ENCODE measurements at places on chromosomes 1 and 21.

DNA sequence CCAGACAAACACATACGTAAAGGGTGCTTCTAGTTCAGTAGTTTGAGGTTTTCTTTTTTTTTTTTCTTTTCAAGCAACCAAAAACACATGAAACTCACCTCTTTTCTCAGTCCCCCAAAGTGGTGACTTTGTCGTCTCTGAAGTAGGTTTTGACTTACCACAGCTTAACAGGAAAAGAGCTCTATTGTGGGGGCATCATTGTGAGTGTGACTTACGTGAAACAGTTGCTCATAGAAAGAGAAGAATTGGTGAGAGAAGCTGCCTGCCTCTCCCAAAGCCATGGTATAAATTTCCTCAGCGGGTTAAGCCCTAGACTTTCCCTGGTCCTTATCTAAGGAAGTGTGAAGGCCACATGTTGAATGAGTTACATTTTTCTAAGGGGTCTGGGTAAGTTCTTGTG is 11.9 kb downstream of the FASLG start:
- no peak for DNase-seq

GRCh38 chr1:152188673-152189591 is 29.9 kb upstream of the RPTN start:
- DNase-seq: peak; percentile 35

DNA sequence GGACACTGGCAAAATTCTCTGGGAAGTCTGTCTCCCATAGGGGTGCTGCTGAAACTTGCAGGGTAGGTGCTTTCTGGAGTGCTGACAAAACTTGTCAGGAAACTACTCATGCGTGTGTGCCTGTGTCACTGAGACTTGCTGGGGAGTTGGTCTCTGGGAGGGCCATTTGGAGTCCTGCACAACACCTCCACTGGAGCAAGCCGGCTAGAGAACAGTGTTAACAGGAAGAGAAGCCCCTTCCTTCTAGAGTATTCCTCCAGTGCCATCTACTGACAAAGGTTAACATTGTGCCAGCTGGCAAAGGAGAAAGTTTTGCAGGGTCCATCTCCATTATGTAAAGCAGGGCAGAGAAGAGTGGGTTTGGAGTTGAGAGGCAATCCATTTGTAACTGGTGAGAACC is 30.0 kb downstream of the ZMYM4 start:
- DNase-seq: no peak

DNA sequence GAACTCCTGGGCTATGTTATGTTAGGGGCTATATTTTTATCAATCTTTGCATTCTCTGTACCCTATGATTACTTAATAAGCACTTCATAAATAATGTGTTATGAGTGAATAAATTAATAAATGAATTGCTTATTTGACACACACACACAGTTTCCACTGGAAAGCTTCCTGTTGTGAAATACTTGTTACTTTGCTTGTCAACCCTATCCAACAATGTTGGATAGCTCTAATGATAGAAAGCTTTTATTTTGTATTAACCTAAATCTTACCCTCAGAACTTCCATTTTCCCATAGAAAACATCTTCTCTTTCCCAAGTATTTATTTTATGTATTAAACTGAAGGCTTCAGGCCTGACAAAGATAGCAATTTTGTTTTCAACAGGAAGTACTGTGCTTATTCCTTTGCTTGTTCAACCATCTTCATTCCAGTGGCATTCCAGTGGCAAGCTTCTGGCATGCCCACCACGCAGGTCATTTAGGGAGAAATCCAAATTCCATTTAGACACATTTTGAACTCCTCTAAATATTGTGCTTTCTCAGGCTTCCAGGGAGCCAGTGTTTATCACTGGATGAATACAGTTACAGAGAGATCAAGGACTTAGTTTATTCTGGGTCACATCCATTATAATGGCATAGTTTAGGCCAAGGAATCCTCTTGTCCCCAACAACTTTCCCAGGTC is 134.4 kb downstream of the TGFB2 start:
- no peak for DNase-seq

GRCh38 chr1:204431310-204432184 is 19.9 kb upstream of the PPP1R15B start:
- DNase-seq: peak; percentile 47

DNA sequence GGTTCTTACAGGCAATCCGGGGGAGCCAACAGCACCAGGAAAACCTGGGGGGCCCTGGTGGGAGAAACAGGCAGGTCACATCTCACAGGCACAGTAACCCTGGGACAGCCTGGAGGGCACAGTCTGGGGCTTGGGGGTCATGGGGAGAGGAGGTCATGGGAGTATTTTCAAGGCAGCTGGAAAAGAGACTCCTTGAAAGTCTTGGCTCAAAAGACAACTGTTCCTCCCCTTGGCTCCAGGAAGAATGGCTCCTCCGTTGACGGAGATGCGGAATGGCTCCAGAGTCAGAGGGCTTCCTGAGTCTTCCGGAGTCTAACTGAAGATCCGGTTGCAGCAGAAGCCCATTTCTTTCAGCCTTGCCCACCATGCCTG is 25.9 kb upstream of the PEF1 start:
- no peak for DNase-seq

DNA sequence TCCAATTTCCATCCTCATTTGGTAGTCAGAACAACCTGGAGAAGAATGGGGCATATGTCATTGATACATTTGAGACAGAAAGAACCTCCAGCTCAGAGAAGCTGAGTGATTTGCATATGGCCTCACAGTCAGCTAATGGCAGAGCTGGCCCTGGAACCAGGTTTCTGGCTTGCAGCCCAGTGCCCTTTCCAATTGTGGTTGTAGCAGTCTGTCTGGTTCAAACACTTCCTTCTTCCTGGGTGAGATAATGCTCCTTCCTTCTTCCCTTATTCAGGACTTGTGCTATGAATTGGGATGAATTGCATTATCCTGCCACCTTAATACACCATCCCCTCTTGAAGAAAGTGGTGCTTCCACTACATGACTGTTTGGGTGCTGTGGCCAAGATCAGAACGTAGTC is 24.2 kb downstream of the SLC5A9 start:
- DNase-seq: peak; percentile 6

DNA sequence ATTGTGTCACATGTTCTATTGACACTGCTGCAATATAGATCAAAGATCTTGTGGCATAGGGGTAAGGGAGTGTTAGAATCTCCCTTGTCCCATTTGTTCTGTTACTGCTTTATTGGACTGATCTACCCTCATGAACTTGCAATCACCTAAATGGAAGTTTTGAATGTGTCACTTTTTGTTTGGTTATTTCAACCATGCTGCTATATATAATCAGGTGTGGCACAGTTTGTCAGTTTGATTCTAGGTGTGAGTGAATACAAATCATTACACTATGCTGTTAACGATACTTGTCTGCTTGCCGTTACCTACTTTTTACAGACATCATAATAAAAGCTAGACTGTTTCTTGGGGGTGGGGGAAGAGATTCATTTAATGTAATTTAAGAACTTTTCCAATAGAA is 82.6 kb downstream of the MAB21L3 start:
- DNase-seq: no peak

- DNase-seq: no peak
Measured at GRCh38 chr1:165069829-165070228, 286.7 kb downstream of the LMX1A start.

- DNase-seq: no peak
Measured at GRCh38 chr21:42835211-42835610, 44.1 kb downstream of the WDR4 start.

DNA sequence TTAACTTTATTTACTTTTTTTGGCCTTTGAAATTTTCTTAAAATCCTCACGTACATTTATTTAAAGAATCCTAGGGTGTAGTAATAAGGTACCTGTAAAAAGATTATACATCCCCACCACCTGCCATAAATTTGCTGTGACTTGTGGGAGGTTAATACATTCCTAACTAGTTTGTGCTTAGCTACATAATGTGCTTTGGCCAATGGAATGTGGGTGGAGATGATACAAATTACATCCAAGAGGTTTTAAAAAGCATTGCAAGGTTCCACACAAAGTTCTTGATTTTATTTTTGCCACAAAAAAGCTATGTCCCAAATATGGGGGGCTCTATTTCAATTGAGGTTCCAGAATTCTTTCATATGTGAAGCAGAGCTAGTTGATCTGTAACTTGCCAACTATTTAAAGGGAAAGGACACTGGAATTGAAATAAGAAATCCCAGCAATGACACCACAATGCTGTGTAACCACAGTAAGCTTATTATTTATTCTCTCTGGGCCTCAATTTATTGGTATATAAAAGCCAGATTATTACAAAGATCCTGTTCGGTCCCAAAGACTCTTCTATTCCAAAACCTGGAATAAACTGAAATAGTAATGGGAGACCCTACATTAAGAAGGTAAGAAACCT is 15.7 kb downstream of the ASPM start:
- no peak for DNase-seq

- peak; percentile 63 for DNase-seq
Measured at GRCh38 chr1:33228935-33229487, 27.3 kb upstream of the ZNF362 start.

DNA sequence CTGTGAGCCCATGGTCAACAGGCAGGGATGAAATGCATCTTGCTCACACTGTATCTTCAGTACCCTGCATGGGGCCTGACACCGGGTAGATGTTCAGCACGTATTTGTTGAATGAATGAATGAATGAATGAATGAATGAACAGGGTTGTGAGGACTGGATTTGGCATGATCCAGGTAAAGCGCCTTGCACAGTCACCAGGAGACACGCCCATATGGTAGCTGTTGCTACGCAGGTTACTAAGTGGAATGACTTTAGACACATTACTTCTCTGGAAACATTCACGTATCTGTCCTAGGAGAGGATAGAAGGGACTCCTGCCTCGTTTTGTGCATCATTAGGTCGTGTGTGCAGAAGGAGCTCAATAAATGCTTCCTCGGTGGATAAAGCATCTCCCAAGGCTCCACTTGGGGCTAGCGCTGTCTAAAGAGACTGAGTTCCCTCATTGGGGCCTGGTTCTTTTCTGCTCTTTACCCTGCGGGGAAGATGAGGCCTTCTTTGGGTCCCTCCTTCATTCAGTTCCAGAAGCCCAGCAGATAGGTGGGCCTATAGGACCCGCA is 54.2 kb downstream of the NDUFS5 start:
- DNase-seq: no peak

- DNase-seq: no peak
Measured at GRCh38 chr1:226095286-226095685, 32.8 kb downstream of the H3-3A start.

GRCh38 chr1:172566196-172566997 is 33.4 kb downstream of the SUCO start:
- DNase-seq: no peak

GRCh38 chr1:21494196-21494595 is 15.0 kb upstream of the ALPL start:
- no peak for DNase-seq

- no peak for DNase-seq
Measured at GRCh38 chr1:214453109-214453722, 98.2 kb downstream of the PTPN14 start.

DNA sequence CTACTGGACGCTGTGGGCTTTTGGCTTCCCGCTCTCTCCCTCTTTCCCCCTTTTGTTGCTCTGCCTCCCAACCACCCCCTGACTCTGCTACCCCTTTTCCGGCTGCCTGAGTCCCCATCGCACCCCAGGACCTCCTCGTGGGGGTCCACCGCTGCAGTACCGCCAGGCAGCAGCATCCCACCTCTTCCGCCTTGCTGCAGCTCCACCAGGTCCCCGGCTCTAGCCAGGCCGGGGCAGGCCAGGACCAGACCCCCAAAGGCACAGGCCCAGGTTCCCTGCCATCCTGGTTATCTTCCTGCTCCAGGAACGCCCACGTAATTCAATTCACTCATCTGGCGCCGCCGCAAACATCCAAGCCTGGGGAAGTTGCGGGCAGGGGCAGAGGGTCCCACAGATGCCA is 139.8 kb downstream of the LIPI start:
- DNase-seq: no peak

GRCh38 chr21:29219165-29219770 is 79.5 kb upstream of the BACH1 start:
- DNase-seq: no peak

DNA sequence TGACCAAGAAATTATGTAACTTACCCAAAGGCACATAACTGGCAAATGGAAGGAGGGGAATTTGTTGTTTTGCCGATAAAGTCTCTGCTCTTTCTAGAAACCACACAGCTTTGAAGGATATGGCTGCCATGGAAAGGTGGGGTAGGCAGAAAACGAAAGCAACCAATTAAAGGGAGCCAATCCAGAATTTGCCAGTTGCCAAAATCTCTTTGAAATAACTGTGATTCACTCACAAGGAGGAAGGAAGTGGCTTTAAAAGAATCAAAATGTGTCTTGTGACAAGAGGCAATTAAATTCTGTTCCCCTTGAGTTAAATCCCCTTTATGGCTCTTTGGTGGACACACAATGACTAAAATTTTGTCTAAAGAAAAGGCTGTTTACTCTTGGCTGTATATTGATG is 61.2 kb upstream of the CCDC190 start:
- DNase-seq: no peak

DNA sequence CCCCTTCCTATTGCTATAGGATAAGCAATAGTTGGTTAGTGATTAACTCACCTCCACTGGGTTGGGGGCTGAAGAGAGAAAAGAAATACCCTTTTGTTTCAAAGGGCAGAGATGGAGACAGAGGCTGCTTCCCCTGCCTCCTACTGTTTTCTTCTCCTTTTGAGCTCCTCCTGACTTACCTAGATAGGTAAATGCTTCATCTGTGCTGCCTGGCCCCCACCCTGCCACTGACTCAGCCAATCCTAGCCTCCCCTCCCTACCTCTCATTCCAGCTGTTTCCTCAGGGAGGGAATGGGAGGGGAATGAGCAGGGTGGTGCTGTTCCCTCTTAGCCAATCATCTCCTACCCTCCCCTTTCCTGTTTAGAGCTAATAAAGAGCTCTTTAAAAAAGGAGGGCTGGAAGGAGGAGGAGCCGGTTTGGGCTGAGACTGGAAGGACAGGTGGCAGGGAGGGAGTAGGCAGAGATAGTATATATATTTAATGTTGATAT is at the start of gene C1orf116:
Gene C1orf116 (minus strand): TSS at position 229 of the 490 bp plus-strand sequence. CDS start 5,158 bp downstream, outside the sequence.
- peak; percentile 6 for DNase-seq

DNA sequence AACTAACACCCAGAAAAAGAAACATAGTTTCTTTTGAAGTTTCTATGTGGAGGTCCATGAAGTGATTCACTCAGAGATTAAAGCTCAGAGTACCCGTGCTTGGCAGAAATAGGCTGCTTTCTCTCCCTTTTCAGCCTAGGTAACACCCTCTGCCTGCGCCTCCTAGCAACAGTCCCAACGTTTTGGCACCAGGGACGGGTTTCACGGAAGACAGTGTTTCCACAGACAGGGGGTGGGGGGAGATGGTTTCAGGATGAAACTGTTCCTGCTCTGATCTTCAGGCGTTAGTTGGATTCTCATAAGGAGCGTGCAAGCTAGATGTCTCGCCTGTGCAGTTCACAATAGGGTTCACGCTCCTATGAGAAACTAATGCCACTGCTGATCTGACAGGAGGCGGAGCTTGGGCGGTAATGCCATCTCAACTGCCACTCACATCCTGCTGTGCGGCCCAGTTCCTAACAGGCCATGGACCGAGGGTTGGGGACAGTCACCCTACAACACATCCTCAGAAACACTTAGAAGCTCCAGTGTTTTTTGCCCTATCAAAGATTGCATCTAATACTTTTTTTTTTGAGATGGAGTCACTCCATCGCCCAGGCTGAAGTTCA is 53.2 kb downstream of the CHML start:
- DNase-seq: no peak

- DNase-seq: no peak
Measured at GRCh38 chr1:204925701-204926100, 55.0 kb downstream of the NFASC start.

- DNase-seq: no peak
Measured at GRCh38 chr1:163924041-163924440, 602.3 kb downstream of the NUF2 start.

- no peak for DNase-seq
Measured at GRCh38 chr21:44552136-44552535, 831 bp upstream of the KRTAP10-2 start.

- no peak for DNase-seq
Measured at GRCh38 chr1:10692401-10693021, 103.9 kb downstream of the CASZ1 start.
